ENCODE measurements at places on chromosomes 13 and 19.

- no peak for DNase-seq
Measured at GRCh38 chr13:92345627-92346026, 881.0 kb upstream of the GPC6 start.

- DNase-seq, result no peak
Measured at GRCh38 chr19:39299832-39300231, 3.6 kb downstream of the IFNL1 start.

GRCh38 chr13:36763126-36763722, 55.8 kb upstream of the RFXAP start:
- DNase-seq, result no peak

GRCh38 chr19:34089566-34089965, 82.7 kb upstream of the LSM14A start:
- DNase-seq, result no peak

GRCh38 chr13:32140109-32140508, 108.5 kb downstream of the FRY start:
- DNase-seq, result no peak

- DNase-seq, result no peak
Measured at GRCh38 chr19:2478756-2479555, 3.0 kb downstream of the GADD45B start.

DNA sequence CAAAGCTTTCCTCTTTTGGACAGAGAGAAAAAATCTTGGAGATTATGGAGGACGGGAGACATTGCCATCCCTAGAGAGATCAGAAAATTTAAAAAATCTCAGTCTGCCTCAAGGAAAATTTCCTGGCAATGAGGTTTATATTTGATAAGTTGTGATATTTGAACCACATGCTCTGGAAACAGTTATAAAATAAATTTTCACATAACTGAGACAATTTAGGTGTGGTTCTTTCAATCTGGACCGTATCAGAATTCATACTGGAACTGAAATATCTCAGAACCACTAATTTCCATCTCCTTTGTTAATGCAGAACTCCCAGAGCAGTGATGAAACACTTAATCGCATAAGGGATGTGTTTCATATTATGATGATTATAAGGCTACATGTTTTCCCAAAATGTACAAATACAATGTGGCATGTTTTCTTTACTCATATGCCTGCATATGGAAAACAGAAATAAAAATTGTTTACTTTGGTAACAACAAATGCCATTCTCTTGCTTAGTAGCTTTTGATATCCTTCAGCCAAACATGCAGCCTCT, 13.7 kb downstream of the UBE2L5 start:
- no peak for DNase-seq
